T47D (cell line): ENCODE measurements at places on chromosomes 12 and 14.

- DNase-seq: no peak
Measured at GRCh38 chr12:51889216-51890132, 1.6 kb downstream of the ANKRD33 start.

- peak; percentile 21 for DNase-seq
Measured at GRCh38 chr14:53103636-53104340, 49.3 kb downstream of the DDHD1 start.

DNA sequence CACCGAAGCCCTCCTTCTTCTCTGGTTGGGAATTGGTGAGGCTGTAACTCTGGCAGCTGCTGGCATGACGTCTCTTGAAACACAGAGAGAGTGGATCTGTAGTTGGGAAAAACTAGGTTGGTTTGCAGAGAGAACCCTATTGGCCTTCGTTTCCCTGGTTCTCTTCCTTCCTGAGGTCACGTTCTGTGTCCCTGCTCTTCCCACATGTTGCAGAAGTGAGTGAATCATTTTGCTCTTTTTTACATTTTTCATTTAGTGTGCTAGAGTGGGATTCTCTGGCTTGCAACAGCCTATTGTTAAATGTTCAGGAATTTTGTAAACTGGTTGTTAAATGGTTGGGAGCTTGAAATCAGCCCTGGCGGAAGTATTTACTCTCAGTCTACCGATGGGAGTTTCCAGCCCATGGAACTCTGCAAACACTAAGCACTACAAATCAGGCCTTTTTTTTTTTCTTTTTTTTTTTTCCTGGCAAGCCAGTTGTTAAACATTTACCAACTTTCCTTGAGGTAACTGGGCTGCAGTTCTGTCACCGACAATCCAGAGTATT lies 26.8 kb upstream of the CKAP4 start:
- DNase-seq: no peak

GRCh38 chr12:124391340-124392261 lies 96.7 kb downstream of the RFLNA start:
- no peak for DNase-seq

- no peak for DNase-seq
Measured at GRCh38 chr12:109309381-109310246, 530 bp upstream of the FOXN4 start.

GRCh38 chr14:39339003-39339402 lies 93.2 kb downstream of the FBXO33 start:
- DNase-seq: no peak

DNA sequence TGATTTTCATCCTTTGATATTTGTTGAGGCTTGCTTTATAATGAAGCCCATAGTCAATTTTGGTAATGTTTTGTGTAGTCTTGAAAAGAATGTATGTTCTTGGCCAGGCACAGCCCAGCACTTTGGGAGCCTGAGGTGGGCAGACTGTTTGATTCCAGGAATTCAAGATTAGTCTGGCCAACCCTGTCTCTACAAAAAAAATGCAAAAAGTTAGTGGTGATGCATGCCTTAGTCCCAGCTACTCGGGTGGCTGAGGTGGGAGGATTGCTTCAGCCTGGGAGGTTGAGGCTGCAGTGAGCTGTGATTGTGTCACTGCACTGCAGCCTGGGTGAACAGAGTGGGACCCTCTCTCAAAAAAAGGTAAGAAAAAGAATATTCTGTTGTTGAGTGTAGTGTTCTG lies 10.8 kb downstream of the ETNK1 start:
- no peak for DNase-seq

DNA sequence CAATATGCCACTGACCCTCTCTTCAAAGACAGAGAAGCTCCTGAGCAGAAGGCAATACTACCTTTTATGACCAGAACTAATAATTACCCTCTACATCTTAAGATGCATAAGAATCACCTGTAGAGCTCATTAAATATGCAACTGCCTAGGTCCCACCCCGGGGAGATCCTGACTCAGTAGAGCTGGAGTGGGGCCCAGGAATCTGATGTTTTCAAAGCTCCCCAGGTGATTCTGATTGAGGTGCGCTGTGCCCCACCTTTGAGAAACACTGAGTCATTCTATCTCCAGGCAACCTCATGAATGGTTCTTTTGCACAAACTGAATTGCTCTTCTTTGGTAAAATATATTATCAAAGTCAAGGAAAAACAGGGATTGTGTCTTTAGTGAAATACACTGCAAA lies 149.3 kb upstream of the BMP4 start:
- DNase-seq: no peak

DNA sequence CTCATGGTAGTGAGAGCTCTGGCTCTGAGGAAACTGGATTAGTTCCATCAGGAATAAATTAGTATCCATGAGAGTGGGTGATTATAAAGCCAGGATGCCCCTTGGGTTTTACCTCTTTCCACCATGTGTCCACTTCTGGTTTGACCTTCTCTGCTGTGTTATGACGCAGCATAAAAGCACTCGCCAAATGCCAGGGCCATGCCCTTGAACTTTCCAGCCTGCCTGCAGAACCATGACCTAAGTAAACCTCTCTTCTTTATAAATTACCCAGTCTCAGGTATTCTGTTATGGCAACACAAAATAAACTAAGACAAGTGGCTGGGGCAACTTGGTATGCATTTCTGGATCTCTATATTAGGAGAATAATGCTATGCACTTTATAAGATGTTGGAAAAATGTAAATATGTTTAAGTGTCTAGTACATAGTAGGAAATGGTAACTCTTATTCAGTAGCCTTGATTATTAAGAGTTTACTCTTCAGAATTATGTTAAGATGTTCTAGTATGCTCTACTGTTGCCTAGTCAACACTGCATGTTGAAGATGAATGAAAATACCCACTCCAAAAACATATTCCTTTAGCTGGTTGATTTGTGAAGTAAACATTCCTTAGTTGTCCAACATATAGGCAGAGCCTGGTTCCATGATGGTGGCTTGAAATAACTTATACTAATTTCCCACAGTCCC lies 455.6 kb upstream of the TMPO start:
- DNase-seq: no peak

DNA sequence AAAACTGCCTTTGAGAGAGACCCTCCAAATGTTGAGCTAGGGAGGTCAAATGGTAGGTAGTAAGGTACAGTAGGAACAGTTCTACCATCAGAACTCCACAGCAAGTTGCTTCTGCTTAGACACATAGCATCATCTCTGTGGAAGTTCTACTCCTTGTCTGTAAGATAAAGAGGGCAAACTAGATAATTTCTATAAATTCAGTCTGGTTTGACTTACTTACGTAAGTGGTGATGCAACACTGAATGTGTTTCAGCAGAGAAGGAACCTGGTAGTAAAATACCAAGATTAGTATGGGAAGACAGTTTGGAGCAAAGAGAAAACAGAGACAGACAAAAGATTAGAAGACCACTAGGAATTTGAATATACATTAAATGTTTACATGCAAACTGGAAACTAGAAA lies 42.0 kb downstream of the KITLG start:
- DNase-seq: no peak

DNA sequence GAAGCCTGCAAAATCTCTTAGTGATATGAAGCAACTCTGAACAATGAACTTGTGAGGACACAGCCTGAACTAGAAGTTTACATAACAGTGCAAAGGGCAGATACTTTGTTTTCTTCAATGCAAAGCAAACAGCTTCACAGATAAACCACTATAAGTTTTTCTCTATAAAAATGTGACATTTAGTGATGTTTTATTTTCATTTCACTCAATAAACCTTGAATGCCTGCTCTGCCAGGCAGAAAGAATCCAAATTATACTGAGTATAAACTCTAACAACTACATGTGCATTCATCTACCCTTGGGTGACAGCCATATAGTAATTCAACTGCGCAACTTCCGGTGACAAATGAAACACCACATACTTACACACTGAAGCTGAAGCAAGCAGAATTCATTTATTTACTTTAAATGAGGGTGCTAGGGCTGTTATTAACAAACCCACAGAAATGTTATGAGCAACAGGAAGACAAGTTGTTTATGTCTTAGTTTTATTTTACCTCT lies 10.3 kb downstream of the DCP1B start:
- DNase-seq: no peak

DNA sequence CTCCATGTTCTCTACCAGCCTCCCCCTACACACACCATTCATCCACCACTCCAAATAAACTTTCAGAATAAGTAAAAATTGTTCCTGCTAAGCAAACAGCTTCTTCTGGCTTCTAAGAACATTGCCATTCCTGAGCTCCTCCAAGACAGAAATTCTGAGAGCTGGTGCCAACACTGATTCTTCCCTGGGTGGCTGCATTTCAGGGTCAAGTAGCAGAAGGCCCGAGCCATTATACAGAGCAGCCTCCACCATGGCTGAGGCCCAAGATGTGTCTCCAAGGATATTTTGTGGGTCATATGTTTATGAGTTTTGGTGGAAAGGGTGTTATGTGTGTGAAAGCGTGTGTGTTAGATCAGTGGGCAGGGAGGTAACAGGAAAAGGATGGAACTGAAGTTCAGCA lies 3.5 kb upstream of the RND1 start:
- no peak for DNase-seq

DNA sequence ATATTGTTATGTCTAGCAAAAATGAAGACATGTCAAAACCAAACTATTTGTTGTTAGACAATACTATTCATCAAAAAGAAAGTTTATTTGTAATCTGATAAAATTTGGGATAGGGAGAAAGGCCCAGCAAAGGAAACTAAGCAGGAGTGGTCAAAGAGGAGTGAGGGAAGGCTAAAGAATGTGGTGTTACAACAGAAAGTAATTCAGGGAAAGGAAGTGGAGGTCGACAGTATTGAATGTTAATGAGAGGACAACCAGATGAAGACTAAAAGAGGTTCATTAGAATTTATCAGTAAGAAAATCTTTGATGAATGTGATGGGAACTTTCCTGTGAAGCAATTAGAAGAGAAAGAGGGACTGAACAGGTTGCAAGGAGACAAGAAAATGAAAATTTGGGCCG lies 33.9 kb downstream of the PLCZ1 start:
- no peak for DNase-seq

GRCh38 chr12:78316136-78316535 lies 485.4 kb downstream of the NAV3 start:
- no peak for DNase-seq

- DNase-seq: no peak
Measured at GRCh38 chr14:66628636-66629035, 120.7 kb downstream of the GPHN start.

- DNase-seq: no peak
Measured at GRCh38 chr14:105471297-105471821, 3.3 kb upstream of the CRIP2 start.

DNA sequence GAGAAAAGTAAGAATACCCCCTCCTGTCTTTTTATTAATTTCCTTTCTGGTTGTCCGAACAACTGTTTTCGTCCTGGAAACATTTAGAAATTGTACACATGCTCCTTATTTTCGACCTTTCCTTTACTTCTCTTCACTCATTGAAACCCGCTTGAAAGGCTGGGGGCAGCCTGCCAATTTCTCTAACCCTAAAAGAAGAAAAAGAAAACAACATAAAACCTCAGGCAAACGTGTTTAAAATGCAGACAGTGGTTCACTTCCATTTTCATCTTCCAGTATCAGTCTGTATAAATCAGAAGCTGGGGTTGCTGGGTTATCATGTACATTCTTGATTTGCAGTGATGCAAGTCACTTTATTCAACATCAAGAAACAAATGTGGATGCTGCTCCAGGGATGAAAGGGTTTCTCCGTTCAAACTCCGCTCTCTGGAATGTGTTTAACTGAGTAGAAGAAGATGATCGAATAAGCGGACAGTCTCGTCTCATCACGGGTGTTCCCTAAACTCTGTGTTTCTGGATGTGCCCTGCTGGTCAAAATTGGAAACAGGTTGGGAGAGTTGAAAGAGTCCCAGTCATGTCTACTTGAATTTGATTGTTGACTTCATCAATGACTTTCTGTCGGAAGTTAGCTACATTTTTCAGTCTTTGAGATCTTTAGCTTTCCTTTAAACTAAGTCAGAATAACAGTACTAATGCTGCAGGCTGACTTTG lies 1042.2 kb downstream of the BCL11B start:
- no peak for DNase-seq

- no peak for DNase-seq
Measured at GRCh38 chr12:111757361-111758119, 9.2 kb upstream of the ALDH2 start.

DNA sequence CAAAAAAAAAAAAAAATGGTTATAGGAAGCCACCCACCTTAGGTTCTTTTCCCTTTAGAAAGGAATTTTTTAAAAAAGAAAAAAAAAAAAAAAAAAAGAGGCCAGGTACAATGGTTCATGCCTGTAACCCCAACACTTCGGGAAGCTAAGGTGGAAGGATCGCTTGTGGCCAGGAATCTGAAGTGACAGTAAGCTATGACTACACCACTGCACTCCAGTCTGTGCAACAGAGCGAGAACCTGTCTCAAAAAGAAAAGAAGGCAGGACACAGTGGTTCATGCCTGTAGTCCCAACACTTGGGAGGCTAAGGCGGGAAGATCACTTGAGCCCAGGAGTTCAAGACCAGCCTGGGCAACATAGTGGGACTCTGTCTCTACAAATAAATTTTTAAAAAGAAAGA lies 36.0 kb downstream of the SPTLC2 start:
- no peak for DNase-seq

GRCh38 chr14:32896979-32897697 lies 41.5 kb upstream of the NPAS3 start:
- no peak for DNase-seq

GRCh38 chr14:60786905-60787304 lies 52.3 kb downstream of the MNAT1 start:
- DNase-seq: no peak

GRCh38 chr14:35341751-35342488 lies 49.7 kb downstream of the PSMA6 start:
- DNase-seq: peak; percentile 85

GRCh38 chr12:109099431-109100020 lies 2.1 kb downstream of the UNG start:
- no peak for DNase-seq

DNA sequence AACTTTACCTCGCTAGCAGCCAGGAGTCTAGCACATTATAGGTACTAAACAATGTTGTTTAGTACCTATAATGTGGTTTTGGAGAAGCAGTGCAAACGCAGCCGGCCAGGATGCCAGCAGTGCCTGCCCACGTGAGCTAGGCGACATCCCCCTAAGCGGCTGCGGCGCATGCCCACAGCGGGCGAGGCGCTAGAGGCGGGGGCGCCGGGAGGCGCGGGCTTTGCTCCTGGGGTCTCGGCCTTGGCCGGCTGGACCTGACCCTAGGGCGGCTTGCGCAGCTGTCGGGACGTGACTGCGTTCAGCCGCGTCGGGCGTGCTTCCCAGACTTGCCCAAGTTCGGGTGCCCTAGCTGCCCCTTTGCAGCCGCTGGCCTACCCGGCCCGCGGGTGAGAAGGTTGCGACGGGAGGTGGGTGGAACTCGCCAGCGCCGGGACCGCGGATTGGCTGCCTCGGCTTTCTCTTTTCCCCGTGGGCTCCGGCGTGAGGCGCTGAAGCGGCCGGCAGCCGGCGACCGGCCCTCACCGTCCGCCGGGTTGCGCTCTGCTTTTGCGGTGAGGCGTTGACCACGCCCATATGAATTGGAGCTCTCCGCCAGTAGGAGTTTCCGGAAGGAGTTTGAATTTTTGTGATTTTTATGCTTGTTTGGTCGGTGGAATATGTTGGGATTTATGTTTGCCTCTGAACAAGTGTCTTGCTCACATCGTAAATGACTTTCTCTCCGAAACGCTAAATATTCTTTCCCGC lies at the start of gene TMEM19:
Gene TMEM19, plus strand, starts transcription at position 169 of the 744 bp plus-strand sequence. CDS start 599 bp downstream, outside the sequence.
- peak; percentile 96 for DNase-seq

GRCh38 chr12:131231032-131231980 lies 277.6 kb downstream of the ADGRD1 start:
- no peak for DNase-seq
